Vagina (tissue), 2 donors: ENCODE measurements at places on chromosomes 4 and X.

GRCh38 chrX:69031971-69032391, 133.3 kb downstream of the PJA1 start:
- peak; percentile 90 for DNase-seq

DNA sequence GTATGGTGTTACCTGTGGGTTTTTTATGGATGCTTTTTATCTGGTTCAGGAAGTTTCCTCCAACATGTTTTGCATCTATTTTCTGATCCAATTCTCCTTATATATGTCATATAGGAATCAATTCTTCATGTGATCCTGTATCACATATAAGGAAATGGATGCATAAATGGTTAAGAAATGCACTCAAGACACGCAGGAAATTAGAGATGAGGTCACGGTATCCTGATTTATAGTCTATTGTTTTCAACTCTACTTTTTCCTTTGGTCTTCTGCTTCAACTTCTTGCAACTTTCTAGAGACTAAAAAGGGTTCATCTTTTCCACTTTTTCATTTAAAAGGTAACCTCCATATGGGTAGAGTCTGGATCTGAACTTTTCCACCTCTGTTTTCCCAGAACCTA, 33.6 kb upstream of the IL13RA1 start:
- DNase-seq: no peak

GRCh38 chr4:137389911-137390520, 142.3 kb downstream of the PCDH18 start:
- no peak for DNase-seq

DNA sequence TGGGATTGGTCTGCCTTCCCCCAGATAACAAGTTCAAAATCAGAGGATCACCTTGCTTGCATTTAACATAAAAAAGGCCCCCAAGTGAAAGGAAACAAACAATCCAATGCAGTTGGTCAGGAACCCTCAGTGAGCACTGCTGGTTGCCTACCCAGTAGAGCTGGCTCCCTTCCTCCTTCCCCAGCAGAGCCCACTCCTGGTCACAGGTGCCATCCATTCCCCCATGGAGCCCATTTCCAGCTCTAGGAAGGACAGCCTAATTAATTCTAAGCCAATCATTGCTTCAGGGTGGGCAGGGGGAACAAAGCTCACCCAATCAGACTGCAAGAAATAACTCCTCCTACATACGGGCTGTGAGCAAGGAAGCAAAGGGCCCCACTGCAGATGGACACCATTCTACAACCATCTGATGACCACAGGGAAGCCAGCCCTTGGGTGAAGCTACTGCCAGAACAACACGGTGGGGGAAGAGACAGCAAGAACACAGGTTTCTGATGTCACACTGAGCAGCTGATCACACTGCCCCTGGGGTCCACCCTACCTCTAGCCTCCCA, 86.5 kb downstream of the SH3KBP1 start:
- no peak for DNase-seq

DNA sequence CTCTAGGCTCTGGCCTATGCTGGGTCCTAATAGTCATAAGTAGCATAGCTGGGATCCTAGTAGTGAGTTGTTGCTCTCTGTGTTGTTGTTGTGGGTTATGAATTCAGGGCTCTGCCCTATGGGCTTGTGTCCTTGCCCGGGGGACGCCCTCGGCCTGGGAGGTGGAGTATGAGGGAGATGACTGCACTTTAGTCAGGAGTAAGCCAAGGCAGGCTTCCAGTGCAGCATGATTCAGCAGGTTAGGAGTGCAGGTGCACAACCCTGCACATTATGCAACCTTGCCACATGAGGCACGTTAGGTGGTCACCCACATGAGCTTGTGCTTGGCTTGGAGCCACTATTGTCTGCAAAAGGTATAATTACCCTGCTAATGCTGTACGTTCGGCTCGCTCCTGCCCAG, 58.4 kb upstream of the CCDC149 start:
- peak; percentile 71 for DNase-seq

GRCh38 chr4:122010610-122011009, 58.8 kb upstream of the TRPC3 start:
- no peak for DNase-seq

DNA sequence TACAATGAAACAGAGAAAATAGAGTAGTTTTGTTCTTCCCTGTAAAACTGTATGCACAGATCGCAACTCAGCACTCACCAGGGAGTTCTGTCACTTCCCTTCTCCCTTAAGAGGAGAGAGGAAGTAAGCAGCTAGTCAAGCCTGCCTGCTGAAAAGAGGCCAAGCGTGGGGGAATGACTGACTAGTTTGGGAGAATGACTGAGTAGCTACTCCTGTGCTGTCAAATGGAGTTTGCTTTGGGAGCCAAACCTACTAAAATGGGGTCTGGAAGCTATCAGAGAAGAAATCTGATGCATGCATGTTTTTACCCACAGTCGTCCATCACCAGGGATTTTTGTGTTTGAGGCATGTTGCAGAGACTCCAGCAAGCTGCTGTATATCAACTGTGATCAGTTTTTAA, 54.6 kb upstream of the LHFPL1 start:
- DNase-seq: no peak

- no peak for DNase-seq
Observed at GRCh38 chr4:185896817-185897488, 85.0 kb upstream of the SORBS2 start.

DNA sequence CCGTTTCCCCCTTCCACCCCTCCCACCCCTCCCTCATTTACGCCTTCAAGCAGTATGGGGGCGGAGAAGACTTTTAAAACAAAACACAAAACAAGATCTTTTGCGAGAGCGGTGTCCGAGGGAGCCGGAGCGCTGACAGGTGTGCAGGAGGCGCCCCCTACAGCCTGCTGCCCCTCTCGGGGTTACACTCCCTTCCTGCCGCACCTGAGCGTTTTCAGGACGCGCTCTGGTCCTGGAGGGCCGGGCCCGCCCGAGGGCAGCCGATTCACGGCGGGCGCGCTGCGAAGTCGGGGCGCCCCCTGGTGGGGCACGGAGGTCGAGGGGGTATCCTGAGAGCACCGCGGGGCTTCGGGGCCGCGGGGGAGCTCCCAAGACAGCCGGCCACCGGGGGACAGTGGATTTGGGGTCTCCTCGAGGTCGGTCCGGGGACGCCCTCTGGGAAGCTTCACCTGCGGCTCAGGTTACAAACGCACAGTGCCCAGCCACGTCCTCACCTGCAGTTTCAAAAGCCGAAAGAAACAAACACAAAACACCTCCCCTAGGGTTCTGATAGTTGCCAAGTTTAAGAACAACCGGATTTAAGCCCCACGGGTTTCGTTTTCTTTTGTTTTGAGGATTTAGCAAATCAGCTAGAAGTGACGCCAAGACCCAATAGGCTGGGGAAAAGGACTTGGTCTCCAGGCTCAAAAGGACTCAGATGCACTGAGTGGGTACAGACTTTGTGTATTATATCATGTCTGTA, 8.0 kb upstream of the NEUROG2 start:
- no peak for DNase-seq

DNA sequence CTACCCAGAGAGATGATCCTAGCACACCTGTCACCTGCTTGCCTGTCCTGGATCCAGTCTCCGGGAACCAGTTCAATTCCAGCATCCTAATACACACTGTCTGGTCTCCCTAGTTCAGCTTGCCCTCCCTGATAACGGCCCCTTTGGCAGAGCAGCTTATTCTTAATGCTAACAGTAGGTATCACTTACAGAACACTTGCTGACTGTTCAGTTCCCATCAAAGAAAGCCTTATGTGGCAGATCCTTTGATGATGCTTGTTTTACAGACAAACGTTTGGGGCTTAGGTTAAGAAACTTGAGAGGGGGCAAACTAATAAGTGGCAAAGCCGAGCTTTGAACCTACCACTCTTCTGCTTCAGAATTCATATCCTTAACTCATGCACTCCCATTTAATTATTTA, 890 bp downstream of the RASSF6 start:
- DNase-seq: no peak

DNA sequence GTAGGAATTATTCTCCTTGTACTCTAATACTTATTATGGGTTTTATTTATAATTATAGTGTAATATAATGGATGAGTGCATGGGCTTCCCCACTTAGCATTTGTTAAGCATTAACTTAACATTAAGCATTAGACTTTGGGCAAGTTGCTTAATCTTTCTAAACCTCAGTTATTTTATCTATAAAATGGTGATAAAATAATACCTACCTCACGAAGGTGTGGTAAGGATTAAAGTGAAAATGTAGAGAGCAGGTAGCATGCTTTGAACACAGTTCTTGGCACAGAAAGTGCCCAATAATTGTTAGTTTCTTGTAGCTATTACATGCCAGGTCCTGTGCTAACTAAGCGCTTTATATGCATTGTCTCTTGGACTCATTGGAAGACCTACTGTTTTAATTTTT, 2.6 kb downstream of the MSMO1 start:
- no peak for DNase-seq

- DNase-seq: no peak
Observed at GRCh38 chr4:2934077-2934812, 29.0 kb downstream of the NOP14 start.

DNA sequence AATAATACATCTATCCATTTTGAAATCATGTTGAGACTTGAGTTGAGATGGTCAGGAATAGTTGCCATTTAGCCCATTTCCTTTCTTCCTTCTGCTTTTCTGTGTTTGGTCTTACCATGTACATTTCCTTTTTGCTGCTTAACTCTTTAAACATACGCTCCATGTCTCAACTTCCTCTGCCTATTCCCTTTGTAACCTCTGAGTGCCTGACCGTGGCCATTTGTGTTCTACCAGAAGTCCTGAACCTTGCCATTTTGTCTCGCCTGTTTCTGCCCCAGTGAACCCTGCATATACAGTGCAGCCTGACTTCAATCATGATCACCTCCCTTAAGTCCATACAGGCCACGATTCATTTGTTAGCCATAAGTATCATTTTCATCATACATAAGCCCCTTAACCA, 169.0 kb downstream of the RAPGEF2 start:
- DNase-seq: no peak

DNA sequence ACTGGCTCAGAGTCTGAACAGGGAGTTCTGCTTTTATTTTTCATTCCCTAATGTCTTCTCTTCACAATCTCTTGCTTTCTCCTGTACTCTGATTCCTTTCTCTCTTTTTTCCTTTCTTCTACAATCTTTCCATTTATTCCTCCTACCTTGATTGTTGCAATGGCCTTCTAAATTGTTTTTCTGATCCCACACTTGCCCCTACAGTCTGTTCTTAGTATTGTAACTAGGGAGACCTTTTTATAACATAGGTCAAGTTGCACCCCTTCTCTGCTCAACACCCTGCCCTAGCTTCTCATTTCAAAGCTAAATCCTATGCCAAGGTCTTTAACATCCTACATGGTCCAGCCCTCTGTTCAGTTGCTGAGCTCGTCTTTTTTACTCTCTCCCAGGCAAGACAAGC, 277.9 kb downstream of the GBA3 start:
- no peak for DNase-seq

- DNase-seq: no peak
Observed at GRCh38 chr4:41304221-41304620, 47.5 kb downstream of the UCHL1 start.

DNA sequence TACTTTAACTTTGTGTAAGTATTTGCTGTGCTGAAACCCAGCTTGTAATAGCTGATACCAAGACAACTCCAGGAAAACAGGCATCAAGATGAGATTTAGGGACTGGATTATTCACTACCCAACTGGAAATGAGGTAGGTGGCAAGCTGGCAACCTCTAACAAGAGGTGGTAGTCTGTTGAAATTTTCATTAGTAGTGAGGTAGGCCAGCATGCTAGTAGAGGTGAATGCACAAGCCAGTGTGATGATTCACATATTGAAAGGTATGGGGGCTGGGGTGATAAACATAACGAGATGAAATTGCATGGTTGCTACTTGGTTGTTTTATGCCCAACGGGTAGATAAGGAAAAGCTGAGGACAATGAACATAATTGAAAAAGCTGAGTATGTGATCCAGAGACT, 8.5 kb upstream of the TMPRSS11D start:
- DNase-seq: no peak

DNA sequence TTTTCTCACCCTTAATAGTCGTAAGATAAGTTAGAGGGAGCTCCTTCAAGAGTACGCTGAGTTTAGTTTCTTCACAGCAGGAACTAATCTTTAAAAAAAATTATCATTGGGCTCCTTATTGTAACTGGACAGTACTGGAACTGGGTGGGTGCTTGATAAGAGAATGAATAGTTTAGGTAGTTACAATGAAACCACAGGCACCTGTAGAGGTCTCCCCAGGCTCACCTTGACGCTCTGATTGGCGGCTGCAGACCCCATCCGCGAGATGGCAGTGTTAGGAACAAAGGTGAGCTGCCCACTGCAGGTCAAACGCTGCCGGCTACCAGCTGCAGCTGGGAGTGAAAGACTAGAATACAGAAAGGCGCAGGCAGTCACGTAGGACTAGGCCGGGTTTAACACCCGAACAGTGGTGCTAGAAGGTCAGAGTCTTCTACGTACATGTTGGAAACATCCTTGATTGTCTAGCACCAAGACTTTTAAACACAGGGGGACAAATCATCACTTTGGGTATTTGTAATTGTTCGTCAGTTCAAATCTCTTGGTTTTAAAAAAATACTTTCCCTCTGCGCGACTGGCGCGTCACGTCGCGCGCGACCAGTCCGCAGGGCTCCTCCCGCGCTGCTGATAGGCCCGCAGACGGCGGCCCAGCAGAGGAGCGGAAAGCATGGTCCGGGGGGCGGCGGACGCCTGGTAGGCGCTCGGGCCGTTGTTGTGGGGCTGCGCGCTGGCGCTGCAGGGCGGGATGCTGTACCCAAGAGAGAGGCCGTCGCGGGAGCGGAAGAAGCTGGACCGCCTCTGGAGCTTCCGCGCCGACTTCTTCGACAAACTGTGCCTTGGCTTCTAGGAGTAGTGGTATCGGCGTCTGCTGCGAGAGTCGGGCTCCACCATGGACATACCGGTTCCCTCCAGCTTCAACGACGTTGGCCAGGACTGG, 45.6 kb downstream of the SMARCA5 start:
- no peak for DNase-seq

GRCh38 chr4:101264993-101265815, 82.1 kb downstream of the PPP3CA start:
- DNase-seq: no peak

- DNase-seq: no peak
Observed at GRCh38 chr4:31917334-31917733, 1197.2 kb downstream of the PCDH7 start.

- DNase-seq: no peak
Observed at GRCh38 chr4:79236785-79237184, 89.1 kb downstream of the NAA11 start.

DNA sequence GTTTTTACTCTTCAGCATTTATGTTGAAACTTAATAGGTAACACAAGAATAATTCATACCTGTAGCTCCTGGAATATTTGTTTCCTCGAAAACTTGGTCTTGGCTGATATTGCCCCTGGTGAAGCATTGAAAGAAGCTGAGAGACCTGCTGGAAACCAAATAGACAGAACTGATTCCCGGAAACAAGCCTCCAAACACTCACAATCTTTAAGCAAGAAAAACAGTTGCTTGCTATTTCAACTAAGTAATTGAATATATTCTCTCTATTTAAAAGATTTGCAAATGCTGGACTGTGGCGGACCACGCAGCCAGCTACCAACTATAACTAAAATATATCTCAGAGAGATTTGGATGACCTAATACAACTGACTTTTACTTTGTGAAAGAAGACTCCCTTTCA, 3.6 kb downstream of the PCDH18 start:
- no peak for DNase-seq

DNA sequence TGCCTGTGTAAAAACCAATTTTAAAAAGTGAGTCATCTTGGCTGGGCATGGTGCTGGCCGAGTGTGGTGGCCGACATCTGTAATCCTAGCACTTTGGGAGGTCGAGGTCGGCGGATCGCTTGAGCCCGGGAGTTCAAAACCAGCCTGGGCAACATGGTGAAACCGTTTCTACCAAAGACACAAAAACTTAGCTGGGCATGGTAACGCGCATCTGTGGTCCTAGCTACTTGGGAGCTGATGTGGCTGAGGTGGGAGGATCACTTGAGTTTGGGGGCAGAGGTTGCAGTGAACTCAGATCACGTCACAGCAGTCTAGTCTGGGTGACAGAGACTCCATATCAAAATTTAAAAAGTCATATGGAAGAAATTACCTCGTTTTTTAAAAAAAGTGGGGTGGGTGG, 7.6 kb downstream of the RLIM start:
- no peak for DNase-seq
